ENCODE measurements at places on chromosomes 5 and 9.

DNA sequence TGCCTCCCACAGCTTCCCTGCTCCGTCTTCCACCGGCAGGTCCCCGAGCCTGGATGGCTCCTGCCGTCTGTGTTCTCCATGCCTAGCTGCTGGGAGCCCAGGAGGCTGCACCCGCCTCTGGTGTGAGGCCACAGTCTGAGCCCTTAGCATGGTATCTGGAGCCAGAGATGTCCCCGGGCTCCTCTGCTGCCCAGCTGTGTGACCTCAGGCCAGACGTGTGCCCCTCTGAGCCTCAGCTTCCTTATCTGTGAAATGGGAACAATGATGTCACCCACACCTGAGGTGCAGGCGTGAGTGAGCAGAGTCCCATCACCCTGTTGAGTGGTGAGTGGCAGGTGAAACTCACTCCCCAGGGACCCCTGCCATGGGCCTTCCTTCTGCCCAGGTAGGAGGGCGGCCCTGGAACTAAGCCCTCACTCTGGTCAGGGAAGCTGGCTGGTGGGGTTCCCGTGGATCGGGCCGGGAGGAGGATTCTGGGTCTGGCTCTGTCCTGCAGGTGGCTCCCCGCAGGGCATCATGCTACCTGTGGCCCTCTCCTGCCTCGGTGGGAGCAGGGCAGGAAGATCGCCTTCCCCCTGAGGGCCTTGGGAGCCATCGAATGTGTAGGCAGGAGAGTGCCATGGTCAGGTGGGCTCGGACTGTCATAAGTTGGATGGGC is 239.0 kb downstream of the PBX3 start:
- DNase-seq, result no peak

GRCh38 chr9:92685022-92685421 is 15.1 kb upstream of the IPPK start:
- no peak for DNase-seq

DNA sequence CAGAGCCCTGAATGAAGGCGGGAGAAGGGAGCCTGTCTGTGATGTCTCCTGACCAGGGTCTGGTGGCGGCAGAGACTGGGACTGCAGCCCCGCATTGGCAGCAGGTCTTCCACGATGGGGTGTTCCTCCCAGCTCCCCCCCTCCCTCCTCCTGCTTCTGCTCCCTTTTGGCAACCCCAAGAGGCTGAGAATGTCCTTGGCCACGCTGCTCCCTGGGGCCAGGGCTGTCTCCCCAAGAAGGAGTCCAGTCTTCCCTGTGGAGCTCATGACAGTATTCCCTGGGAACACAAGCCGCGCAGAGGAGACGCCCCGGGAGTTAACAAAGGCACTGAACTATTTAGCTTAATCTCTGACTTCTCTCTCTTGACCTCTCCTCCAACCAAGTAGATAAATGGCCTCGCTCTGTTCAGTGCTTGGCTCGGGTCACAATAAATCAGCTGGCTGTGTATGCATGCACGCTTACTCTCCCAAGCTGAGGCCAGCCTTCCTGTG is 84.0 kb upstream of the NEURL1B start:
- DNase-seq, result no peak

DNA sequence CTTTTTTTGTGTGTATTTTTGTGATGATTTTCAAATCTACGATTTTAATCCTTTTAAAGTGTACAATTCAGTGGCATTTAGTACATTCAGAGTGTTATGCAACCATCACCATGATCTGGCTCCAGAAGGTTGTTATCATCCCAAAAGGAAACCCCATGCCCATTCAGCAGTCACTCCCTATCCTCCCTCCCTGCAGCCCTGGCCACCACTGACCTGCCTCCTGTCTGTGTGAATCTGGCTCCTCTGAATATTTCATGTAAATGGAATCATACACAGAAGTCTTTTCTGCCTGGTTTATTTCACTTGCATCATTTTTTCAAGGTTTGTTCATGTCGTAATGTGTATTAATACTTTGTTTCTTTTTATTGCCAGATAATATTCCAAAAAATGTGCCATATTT is 32.5 kb downstream of the HABP4 start:
- no peak for DNase-seq

- no peak for DNase-seq
These were observed 5.8 kb upstream of the FCN1 start for GRCh38 chr9:134923466-134923865.

- no peak for DNase-seq
These were observed 808.7 kb upstream of the CDH10 start for GRCh38 chr5:25453500-25453899.

GRCh38 chr5:117833691-117834090 is 1154.7 kb downstream of the DTWD2 start:
- DNase-seq, result no peak
